Left ventricle myocardium superior (tissue), 1 donor: ENCODE measurements at places on chromosomes 1 and 21. TPM values are rescaled to one million over a fixed set of nuclear protein-coding genes. Genes with fewer than 3 reads are reported as not detected.

PGLYRP3 gene
- not detected for total RNA-seq

TRIM58 gene
- total RNA-seq: 0.07 TPM

NCF2 gene
- total RNA-seq: 5.8 TPM

SLC50A1 gene
- total RNA-seq: 8.8 TPM

GPN2 gene
- 16.4 TPM for total RNA-seq

AMIGO1 gene
- total RNA-seq: 18.4 TPM

PRDM16 gene
- 17.7 TPM for total RNA-seq

BTBD8 gene
- total RNA-seq: 4.4 TPM
